SIG-M5 (cell line): ENCODE measurements at places on chromosomes 2 and 18.

- DNase-seq: no peak
Measured at GRCh38 chr2:177629357-177630024, 236.9 kb downstream of the AGPS start.

DNA sequence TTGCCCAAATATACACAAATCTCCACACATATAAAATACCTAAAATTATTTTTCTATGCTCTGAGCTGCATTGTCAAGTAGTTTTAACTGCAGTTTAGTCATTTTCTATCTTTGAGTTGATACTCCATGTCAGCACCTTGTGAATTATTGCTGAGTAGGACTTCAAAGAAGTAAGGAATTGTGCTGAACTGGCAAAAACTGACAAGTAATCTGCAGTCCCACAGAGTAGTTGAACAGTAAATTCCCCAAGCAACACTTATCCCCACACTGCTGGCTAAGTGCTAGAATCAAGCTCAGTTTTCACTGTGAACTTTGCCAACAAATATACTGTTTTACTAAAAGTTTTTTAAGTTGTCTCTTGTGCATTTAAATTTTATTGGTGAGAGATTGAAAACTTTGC is 141.8 kb upstream of the ST6GAL2 start:
- DNase-seq: no peak

DNA sequence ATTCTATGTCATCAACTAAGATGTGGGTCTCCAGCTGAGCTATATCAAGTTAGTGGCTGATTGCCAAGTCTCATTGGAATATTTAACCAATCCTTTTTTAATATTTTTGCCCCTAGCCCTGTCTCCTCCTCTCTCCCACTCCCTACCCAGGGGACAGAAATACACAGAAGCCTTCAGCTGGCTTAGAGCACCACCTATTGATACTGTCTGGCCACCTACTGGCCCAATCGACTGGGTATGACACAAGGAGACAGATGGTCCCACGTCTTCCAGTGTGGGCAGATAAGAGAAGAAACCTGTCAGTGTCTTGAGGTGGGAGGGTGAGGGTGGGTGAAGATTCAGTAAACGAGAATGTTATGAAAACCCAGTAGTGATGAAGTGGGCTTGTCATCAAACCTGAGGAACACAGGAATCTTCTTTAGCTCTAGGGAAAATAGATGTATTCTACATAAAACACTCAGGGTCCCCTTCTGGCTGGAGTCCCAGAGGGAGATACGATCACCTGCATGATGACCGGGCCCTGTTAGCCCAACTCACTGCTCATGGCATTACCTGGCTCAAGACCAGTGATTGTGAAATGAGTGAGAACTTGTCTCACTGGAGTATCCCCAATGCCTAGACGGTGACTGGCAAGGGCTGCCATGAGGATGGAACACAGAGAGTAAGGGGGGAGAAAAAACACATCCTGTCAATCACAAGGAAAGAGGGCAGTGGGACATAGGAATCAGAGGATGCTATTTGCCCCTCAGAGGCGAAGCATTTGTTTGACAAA is 26.7 kb downstream of the POLR1A start:
- DNase-seq: no peak

DNA sequence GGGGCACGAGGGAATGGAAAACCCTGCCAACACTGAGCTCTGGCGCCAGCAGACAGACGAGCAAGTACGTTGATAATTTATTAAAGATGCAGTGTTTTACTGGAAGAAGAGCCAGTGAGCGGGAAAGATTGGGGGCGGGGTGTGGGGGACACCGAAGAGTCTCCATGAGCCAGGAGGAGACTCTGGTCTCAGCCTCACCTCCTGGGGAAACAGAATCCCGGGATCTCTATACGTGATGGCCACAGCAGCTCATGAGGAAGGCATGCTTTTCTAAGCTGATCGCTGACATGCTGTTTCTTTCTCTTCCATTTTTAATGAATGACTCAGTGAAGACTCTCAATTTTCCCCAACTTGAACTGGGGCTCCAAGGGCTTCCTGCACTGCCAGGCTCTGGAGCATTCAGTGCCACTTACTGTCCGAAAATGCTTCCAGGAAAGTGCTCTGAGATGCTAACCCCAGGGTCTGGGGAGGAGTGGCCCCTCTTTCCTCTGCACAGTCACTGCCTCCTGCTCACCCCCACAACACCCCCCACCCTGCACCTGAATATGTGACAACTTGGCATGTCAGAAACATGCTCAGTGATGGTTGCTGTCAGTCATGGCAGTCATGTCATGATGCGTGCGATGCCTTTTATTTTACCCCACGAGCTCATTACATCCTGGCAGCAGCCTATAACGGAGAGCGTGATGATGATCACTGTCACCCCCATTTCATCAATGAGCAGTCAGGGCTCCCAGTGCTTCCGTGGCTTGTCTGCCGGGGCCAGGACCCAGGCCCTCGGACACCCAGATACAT is 164.2 kb upstream of the CAPN13 start:
- DNase-seq: no peak

DNA sequence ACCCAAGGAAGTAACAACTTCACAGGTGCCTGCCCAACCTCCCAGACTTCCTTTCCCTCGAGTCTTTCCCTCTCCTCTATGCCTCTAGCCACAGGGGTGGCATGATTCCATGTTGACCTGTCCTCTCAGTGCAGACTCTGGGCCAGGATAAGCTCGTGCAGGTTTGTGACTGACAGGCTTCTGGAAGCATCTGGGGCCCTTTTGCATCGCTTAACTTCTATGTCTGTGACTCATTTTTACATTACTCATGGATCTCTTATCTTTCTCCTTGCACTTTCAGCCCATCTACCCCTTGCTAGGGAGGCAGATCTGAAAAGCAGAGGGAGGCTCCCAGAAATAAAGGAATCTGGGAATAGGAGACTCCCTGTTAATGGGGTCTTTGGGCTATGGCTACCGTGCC is 98.5 kb upstream of the RIOK3 start:
- no peak for DNase-seq

GRCh38 chr2:42194428-42194827 is 25.3 kb downstream of the EML4 start:
- DNase-seq: no peak

- DNase-seq: no peak
Measured at GRCh38 chr2:7201851-7202250, 284.6 kb downstream of the RNF144A start.

DNA sequence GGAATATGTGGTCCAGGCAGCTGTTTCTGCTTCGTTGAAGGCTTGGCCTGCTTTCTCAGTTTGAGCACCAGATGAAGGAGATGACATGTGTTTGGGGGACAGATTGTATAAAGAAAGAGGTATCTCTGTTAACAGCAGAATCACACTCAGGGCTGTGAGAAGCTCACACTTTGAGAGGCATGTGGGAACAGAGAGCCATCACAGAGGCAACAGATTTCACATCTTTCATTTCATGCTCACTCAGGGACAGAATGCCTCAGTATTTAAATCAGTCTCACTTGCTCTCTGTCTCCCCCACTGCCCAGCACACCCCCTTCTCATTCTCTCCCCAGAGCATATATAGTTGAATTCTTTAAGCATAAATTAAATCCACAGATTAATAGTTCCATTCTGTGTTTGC is 37.4 kb downstream of the KIAA2012 start:
- no peak for DNase-seq

GRCh38 chr2:163133602-163134001 is 295.0 kb upstream of the KCNH7 start:
- DNase-seq: no peak

DNA sequence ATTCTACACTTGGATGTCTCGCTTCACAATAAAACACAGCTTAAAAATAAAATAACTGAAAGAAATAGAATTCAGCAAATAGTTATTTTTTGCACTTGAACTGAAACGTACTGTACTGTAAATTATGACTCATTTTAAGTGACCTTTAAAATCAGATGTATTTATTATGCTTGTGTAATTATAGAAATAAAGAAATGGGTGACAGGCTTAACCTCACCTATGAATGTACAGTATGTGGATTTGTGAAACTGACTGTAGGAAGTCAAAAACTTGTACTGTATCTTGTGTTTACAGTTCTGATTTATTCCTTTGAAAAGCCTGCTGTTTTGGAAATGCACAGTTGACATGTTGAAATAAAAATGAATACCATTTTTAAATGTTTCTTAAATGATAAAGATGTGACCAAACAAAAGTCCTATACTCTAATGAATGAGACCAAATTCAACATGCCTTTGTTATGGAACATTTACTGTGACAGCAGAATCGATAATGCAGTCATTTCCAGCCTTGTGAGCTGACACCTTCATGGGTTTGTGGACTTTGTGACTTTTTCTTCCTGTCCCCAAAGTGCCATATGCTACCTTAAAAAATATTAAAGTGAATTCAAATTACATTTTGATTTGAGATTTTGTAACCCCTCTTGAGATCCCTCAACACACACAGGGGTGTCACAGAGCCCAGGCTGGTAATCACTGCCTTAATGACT is 32.7 kb downstream of the NEMP2 start:
- DNase-seq: no peak

DNA sequence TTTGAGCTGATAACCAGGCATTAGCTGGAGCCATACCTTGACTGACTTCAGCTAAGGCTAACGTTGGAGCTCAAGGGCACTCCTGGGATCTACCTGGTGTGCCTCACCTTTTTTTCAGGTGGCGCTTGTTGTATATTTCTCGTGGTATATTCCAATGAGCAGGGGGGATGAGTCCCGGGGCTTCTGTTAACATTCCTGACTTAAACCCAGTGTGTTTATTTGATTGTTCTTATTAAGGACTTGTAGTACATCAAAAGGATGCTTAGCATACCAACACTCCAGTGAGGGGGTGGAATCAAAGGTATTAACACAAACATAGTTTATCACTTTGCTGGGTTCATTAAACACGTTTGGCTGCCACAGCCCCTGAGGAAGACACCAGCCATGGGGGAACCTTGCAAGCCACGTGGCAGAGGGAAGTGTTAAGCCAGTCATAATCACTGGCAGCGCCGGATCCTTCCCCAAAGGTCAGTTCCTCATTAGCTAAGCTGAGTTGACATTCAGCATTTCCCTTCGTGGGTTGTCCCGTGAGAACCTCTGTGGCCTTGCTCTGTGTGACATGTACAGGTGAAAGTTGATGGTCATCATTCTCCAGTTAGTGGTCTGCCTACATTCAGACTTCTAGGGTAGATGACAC is 119.5 kb upstream of the MCFD2 start:
- DNase-seq: no peak

GRCh38 chr2:182522972-182523473 is 96.2 kb upstream of the PDE1A start:
- no peak for DNase-seq

DNA sequence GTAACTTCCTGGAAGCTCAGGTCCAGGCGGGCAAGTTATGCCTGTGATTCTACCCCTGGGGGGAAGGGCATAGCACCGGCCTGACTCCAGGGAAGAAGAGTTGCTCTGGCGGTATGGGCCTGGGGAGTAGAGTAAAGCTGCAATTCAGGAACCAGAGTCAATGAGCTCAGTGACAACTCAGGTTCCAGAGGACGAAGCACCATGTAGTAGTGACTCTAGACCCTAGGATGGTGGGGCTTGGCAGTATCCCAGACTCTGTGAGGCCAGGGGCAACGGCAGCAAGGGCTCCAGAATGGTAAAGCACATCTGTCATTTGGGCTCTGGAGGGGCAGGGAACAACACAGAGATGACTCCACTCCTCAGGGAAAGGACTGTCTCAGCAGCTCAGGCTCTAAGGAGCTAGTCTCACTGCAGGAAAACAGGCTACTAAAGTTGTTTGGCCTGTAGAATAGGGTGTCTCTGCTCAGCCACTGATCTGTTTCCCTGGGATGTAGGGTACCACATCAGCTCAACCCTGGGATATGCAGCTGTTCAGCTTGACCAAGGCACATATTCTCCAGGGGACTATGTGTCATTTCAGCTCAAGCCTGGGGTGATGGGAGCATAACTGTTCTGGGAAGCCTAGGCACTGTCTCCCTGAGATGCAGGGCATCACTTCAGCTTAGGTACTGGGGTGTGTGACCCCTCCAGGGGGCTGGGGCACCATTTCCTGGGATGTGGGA is 36.2 kb upstream of the RHOB start:
- no peak for DNase-seq
